ENCODE measurements at places on chromosomes 4 and X.
A peak's percentile ranks its signal among the peaks of the same experiment; 100 is the strongest.

- no peak for DNase-seq
These were observed 32.5 kb upstream of the AADAT start for GRCh38 chr4:170122252-170122651.

GRCh38 chr4:142318280-142318679 is 527.8 kb downstream of the INPP4B start:
- DNase-seq: no peak

DNA sequence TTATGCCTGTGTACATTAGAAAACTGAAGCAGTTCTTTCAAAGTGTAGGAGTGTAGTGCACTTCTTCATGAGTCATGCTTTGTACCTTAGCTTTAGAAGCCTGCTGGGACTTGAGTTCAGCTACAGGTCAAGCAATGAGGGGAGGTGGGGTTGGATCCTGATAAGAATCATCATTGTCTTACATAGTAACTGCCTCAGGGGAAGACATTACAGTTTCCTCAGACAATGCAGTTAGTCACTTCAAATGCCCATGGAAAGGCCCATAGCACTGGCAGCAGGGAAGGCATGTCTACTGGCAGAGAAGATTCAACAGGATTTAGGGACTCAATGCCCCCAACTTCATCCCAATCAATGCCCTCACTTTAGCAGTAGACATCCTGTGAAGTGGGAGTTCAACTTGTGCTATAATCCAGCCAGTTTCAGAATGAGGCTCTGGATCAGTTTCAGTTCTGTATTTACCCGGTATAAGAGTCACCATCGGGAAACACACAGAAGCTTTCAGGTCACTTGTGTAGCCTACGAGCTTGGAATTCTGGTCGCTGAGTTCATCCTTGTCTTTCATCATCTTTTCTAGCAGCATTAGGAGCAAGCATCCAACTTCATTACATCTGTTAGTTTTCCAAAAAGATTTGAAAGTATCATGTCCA is 1216.5 kb downstream of the RAPGEF2 start:
- no peak for DNase-seq

DNA sequence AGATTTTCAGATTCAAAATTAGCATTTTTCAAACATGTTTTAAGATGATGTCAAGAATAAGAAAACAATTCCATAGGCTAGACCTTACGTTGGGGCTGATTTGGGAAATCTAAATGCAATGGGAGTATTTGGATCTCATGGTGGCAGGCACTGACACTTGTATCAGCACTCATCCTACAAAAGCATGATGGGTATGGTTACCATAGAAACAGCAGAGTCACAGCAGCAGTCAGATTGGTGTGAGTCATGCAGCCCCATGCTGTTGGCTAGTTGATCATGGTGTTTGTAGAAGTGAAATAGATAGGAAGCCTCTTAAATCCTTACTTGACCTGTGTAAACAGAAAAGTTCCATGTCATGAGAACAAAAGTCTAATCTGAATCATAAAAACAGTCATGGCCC is 1637.3 kb upstream of the PABPC4L start:
- DNase-seq: peak; percentile 18

- DNase-seq: no peak
These were observed 62.9 kb downstream of the ELF4 start for GRCh38 chrX:130047416-130047815.

DNA sequence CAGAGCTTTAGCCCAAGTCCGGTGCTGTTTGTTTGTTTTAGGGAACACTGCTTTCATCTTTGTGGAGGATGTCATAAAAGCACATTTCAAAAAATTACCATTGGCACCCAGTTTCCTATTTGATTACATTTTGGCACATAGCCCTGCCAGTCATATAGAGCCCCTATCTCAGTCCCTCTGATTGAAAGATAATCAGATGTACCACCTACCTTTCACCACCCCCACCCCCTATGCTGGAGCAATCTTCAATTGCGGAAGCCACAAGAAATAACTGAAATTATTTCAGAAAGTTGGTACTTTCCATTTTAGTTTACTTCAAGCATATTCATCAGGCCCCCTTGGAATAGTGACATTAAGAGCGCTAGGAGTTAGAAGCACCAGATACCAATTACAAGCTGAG is 136.7 kb upstream of the RPL34 start:
- DNase-seq: no peak

All from posterior cingulate gyrus (tissue), 11 donors.